ENCODE measurements at places on chromosomes 6 and 20.
A peak's percentile ranks its signal among the peaks of the same experiment; 100 is the strongest.

GRCh38 chr20:58695895-58696375 is 3.3 kb downstream of the NPEPL1 start:
- DNase-seq: no peak

DNA sequence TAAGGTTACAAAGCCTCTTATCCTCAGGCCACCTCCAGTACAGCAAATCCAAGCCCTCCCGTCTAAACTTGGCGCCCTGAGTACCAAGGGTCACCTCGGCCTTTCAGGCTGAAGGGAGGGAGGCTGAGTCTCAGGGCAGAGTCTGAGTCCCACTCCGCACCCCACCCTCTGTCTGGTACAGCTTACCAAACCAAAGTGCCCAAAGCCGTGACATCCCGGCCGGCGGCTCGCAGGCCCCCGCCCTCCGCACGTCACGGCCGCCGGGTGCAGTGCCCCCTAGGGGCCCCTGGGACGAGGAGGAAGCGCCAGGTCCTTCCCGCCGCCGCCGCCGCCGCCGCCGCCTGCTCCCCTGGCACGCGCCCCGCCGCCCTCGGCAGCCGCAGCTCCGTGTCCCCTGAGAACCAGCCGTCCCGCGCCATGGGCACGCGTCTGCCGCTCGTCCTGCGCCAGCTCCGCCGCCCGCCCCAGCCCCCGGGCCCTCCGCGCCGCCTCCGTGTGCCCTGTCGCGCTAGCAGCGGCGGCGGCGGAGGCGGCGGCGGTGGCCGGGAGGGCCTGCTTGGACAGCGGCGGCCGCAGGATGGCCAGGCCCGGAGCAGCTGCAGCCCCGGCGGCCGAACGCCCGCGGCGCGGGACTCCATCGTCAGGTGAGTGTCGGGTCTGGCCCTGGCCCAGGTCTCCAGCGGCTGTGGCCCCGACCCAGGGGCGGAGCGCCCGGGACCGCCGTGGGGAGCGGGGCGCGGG is at the start of gene MTHFD1L:
Gene MTHFD1L, plus strand, starts transcription at position 297 of the 741 bp plus-strand sequence. Its CDS starts 121 bp downstream, at position 418.
- DNase-seq: peak; percentile 69

DNA sequence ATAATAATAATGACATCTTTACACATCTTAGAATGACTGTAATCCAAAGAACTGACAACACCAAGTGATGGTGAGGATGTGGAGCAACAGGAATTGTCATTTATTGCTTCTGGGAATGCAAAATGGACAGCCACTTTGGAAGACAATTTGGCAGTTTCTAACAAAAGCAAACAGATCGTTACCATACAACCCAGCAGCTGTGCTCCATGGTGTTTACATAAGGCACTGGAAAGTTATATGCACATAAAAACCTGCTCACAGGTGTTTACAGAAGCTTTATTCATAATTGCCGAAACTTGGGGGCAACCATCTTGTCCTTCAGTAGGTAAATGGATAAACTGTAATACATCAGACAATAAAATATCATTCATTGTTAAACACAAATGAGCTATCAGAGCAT is 18.3 kb upstream of the ASF1A start:
- DNase-seq: no peak

GRCh38 chr20:6702144-6702543 is 65.3 kb upstream of the BMP2 start:
- DNase-seq: no peak

- DNase-seq: no peak
These were observed 35.5 kb upstream of the GJA1 start for GRCh38 chr6:121399966-121400365.

DNA sequence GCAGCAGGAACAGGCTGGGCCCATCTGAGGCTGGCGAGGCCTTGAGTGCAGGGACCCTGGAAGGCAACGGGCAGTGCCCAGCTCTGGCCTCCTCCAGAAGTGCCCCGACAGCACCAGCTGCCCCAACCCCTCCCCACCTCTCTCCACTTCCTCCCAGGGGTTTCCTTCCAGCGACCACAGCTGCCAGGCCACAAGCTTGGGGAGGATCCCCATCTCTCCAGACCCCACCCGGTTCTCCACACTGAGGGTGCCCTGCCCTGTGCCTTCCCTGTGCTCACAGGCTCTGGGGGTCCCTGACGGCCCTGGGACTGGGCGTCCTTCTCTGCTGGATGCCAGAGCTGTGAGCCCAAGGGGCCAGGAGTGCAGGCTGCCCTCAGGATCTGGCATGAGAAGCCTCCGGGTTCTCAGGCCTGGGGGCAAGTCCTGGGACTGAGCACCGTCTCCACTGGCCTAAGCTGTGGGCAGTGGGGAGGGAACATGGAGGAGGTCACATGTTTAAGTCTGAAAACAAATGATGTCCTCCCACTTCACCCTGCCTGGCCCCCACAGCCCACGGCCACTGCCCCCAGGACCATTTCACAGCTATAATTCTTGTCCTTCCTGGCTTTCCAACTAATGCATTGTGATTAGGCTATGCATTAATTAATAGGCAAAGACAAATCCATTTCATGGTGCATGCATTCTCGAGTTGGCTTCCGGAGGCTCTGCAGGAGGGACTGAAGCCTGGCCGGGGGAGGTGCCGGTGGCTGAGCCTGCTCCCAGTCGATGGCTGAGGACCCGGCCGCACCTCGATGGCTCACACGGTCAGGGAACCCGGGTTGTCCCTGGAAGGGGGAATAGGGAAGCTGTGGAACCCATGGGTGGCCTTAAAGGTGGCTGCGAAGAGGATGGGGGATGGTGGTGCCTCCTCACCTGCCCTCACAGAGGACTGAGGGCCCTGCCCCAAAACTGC is 24.4 kb downstream of the BHLHE23 start:
- no peak for DNase-seq

All from fibroblast of the conjunctiva (primary cell).